ENCODE measurements at places on chromosomes 2 and 18.
A peak's percentile ranks its signal among the peaks of the same experiment; 100 is the strongest.

DNA sequence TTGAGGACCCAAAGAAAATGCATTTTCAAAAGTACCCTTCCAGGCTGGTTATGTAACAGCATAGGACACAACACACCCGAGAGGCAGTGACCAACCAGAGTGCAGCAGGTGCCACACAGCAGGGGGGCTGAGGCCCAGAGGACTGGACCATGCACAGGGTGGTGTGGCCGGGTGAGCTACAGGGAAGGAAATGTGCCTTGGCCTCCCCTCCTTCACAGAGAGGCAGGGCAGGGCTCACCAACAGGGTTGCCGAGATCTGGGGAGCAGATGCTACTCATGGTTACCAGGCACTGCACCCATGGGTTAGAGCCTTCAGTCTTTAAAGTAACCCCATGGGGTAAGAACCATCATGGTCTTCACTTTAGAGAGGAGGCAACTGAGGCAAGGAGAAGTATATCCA is 158.4 kb downstream of the MSH2 start:
- DNase-seq: no peak

DNA sequence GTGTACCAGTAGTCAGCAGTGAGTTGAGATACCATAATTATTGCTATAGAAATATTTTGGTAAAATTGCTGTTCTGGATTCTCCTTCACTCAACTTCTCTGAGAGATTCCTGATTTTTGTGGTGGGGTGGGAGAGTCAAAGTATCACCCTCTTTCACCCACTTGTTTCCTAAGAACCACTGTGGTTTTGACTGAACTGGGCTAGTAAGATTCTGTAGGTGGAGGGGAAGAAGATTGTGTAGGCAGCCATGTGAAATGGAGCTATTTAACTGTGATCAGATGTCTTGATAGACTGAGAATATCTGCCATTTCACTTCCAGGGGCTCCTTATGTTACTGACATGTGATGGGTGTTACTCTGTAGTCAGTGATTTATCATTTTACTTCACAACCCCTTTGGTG is 45.3 kb downstream of the BIRC6 start:
- DNase-seq: no peak

DNA sequence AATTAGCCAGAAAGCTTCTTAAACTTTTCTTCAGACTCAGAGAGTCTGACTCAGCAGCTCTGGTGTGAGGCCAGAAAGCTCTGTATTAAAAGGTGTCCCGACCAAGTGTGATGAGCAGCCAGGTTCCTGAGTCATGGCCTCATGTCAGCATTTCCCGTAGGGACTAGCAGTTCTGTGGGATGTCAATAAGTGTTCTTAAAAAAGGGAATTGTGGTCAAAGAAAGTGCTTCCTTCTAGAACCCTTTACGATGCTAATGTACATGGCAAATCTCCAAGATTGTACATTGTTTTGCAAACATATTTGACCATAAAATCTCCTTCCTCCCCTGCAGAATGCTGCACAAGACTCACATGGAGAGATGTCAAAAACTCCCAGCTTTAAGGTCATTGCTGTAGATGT is 80.1 kb downstream of the PLA2R1 start:
- no peak for DNase-seq

DNA sequence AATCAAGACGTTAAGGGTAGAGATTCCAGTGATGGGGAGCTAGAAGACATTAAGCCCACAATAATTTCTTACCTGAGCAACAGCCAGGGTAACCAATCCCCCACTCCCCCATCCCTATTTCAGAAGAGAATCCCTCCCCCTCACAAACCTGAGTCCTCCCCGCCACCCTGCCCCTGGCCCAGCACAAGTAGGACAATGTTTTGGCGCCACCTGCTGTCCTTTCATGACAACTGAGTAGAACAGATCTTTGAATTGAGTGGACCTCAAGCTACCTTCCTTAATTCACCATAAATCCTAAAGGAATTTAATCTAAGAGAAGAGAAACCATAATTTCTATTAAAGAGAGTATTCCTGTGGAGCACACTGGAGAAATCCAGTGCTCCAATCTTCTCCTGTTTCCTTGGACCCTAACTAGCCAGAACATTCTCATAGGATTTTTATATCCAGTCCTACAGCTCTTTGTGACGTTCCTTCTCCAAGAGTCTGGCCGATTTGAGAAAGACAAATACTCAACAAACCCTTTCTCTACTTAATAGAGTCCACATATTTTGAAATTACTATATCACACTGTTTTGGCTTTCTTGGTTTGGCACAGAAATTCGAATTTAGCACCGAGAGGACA is 41.1 kb downstream of the NHEJ1 start:
- peak; percentile 41 for DNase-seq

DNA sequence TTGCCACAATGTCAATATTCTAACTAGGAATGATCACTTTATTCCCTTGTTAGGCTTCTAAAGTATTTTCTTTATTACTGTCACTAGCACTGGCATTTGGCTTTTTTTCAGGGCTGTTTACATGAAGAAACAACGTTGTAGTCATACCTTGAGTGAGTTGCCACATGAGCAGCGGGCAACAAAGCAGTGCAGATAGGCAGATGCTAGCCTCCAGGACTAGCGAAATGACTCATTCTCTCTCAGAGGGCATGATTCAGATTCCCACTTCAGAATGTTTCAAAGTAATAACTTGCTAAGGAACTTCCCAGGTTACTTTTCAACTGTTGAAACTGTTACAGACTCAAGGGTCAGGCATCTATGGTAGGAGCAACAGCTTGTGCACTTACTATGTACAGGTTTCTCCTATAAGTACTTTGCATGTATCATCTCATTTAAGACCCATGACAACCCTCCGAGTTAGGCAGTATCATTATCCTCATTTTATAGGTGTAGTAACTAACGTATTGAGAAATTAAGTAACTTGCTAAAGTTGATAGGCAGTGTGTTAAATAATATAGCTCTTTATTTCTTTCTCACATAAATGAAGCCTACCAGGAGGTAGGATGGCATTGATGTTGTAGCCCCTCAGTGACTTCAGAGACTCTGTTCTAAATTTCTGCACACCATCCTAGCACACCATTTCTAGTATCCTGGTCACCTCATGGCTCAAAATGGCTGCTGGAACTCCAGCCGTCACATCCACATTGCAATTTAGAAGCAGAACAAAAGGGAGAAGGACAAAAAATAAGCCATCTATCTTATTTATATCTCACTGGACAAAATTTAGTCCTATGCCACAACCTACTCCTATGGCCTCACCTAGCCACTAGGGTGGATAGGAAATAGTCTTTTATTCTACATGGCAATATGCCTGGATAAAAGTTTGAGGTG is 83.3 kb downstream of the ICOS start:
- no peak for DNase-seq

DNA sequence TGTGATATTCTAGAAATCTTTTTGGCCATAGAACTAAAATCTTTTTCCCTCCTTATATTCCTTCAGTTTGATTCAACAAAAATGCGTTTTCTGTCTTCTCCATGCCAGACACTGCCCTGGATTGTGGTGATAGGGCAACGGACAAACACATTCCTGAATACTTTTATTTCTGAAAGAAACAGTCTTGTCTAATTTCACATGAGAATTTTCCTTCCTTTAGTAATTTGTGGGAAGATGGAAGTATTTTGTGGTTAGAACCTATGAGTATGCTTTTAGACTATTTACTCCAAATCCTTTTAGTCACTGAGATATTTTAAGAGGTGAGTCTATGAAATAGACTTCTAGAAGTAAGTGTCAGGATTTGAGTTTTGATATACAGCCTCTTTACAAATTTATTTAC is 49.6 kb downstream of the COL5A2 start:
- DNase-seq: no peak

DNA sequence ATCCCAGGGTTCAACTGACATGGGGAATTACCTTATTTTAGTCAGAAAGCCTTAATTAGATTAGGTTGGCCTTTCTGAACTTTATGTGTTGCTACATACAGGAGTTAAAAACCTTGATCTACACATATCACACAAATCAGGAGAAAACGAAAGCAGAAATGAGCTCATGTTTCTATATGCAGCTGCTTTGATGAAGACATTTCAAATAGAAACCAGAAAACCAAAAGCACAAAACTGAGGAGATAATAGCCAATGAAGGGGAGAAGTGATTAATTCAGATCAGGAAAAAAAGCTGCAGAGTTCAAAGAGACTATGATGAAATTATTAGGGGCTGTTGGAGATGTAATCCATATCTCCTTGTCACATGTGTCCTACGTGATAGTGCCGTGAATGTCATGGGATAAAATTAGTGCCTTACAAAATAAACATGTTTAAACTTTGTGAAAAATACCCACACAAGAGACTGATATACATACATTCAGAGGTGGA is 255.0 kb downstream of the CAMKMT start:
- no peak for DNase-seq

- no peak for DNase-seq
Observed at GRCh38 chr2:38190542-38191218, 114.7 kb upstream of the CYP1B1 start.

- no peak for DNase-seq
Observed at GRCh38 chr18:23998820-23999219, 15.7 kb upstream of the TTC39C start.

DNA sequence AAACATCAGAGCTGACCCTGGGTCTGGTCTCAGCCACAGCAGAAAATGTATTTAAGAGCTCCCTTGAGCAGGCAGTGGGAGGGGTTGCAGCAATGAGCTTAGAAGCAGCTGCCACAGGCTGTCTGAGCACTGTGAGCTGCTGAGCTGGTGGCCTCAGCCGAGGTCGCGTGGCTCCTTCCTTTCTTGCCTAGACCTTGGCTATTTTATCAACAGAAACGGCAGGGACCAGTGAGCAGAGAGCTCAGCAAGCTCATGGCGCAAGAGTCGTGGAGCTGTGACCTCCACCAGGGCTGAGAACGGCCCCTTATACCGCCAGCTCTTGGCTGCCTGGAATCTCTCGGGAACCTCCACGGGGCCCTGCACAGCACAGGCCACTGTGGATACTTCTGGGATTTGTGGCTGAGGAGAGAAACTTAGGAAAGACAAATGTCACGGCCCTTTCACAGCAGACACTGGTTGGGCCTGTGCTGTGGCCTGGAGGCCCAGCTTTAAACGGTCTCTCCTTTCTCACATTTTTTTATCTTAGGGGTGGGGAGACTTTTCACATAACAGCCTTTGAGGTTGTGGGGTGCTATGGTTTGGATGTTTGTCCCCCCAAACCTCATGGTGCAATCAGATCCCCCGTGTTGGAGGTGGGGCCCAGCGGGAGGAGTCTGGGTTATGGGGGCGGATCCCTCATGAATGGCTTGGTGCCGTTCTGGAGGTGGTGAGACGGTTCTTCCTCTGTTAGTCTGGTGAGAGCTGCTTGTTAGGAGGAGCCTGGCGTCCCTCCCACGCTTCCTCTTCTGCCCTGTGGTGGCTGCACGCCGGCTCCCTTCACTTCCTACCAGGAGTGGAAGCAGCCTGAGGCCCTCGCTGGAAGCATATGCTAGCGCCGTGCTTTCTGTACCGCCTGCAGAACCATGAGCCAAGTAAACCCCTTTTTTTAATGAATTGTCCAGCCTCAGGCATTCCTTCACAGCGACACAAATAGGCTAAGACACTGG is 1.7 kb downstream of the ALLC start:
- DNase-seq: no peak

DNA sequence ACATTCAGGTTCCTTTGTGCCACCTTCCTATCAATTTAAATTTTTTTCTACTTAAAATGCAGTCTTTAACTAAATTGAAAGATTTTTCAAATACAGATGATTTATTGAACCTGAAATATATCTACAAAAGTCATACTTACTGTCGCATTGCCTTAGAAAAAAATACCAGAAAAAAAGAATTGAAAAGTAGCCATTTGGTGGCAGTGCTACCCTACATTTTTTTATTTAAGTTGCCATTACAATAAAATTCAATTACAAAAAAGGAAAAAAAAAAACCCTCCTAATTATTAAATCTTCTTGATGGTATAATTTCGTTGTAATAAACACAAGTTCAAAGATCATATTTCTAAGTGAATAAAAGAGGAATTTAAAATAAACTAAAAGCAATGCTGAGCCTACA is 43.4 kb downstream of the DSC3 start:
- DNase-seq: no peak
